ACHN (cell line): ENCODE measurements at places on chromosomes 16 and 17.

DNA sequence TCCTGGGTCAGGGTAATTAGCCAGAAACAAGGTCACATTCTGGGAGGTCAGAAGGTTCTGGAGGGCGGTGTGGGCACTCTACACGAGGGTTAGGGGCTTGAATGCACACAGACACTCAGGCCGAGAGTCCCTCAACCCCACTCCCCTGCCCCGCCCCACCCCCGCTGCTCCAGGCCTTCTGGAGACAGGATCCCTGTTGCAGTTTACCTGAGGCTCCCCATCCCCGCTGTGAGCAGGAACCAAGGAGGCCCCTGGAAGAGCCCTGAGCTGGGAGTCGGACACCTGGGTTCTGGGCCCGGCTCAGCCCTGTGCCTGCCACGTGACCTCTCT is 4.4 kb upstream of the ACTG1 start:
- no peak for DNase-seq

- DNase-seq = no peak
Observed at GRCh38 chr17:51373489-51374152, 113.3 kb downstream of the UTP18 start.

- no peak for DNase-seq
Observed at GRCh38 chr16:84791501-84791900, 28.3 kb upstream of the CRISPLD2 start.

GRCh38 chr17:27341041-27341471 is 47.1 kb downstream of the WSB1 start:
- no peak for DNase-seq

DNA sequence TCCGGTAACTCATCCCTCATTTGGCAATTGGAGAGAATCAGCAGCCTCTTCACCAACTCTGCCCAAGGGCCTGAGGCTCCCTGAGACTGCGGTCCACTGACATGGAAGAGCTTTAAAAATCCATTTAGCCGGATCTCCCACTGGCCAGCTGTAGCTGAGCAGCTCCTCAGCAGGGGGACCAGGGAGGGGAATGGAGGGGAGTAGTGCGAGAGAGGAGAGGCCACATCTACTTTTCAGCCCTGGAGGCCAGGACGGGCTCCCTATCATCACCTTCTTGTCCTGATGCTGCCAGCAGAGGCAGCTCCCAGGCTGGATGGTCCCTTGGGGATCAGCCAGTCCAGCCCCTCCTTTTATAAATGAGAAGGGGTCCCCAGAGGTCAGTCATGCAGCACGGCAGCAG is 25.0 kb upstream of the SPPL2C start:
- DNase-seq = no peak

DNA sequence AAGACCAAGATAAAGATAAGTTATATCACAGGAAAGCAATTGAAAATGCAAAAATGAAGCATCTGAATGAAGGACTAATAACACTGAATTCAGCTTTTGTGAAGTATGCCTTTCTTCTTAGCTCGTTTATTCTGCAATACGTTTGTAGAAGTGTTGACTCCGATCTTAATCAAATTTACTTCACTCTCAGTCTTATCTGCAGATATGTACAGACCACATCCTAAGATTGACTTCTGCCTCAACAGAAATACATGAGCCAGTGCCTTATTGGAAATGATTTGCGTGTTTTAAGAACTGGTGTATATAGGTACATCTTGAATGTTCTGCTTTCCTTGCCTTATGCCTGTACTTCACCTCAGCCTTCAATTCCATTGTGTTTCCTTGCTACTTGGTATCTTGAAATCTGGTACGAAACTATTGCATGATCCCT is 1.3 kb downstream of the ATF7IP2 start:
- no peak for DNase-seq

DNA sequence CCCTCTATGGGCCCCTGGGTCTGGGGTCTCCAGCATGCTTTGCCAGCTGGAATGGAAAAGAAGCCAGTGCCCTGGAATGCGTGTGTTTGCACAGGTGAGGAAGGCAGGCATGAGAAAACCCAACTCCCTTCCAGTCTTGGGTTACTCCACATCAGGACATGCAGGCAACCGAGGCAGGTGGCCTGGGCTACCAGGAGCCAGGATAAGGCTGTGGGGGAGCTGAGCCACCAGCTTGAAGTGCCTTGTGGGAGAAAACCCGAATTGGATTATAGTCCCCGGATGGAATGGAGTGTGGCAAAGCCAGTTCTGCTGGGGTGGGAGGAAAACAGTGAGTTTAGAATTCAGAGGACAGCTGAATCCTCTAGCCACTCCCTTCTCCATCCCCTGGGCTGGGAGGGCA is 7.2 kb downstream of the SRCIN1 start:
- peak; percentile 87 for DNase-seq

DNA sequence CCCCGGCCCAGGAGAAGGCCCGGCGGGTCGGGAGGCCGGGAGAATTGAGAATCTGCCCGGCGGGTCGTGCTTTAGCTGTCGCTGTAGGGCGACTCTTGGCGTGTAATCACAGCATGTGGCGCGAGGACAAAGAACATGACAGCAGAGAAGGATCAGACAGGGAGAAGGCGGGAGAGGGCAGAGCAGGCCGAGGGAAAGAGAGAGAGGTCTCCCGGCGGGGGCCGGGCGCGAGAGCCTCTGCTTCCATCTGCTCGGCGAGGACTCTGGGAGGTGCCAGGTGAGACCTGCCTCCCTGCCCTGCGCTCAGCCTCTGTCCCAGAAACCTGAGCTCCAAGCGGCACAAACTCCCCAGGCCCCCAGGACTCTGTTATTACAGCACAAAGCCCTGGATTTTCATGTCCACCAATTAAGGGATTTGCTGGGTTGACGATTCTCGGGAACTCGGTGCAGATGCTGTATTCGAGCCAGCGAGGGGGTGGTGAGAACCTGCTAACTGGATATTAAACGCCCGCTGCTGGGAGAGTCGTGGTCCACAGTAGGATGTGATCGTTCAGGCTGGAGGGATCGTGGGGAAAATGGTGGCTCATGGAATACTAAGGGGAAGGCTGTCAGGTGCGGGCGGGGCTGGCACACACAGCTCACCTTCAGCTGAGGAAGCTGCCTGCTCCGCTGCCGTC is 172.0 kb upstream of the CIBAR2 start:
- no peak for DNase-seq

DNA sequence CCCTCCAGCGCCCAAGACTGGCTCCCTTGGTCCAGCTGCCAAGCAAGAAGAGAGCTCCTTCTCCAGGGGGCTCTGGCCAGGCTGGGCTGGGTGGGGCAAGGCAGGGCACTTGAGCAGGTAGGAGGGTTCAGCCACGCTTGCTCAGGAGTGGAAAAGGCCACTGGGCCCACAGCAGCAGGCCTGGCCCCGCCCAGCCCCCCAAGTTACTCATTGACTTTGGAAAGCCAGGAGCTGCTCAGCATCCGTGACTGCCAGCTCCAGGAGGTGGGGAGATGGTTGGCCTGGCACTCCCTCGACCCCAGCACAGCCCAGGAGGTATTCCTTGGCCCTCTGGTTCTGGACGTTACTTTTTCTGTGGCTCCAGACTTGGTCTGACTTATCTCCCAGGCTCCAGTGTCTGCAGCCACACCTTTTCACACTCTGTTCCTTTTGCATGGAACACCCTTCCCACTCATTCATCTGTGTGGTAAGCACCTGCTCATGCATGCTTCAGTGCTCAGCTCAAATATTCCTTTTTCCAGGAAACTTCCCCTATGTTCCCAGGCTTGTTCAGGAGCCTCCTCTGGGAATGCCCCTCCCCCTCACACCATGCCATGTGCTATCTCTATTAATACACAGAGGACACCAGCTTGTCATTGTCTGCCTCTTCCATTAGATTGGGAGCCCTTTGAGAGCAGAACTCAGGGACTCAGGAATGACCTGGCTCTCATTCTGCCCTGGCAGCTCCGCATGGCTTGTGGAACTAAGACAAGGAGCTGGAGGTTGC is at the start of gene CDH16:
Gene CDH16, minus strand, starts transcription at position 83 of the 766 bp plus-strand sequence. CDS start 820 bp downstream, outside the sequence.
- peak; percentile 93 for DNase-seq

- peak; percentile 19 for DNase-seq
Observed at GRCh38 chr16:426115-426905, 861 bp downstream of the RAB11FIP3 start.

DNA sequence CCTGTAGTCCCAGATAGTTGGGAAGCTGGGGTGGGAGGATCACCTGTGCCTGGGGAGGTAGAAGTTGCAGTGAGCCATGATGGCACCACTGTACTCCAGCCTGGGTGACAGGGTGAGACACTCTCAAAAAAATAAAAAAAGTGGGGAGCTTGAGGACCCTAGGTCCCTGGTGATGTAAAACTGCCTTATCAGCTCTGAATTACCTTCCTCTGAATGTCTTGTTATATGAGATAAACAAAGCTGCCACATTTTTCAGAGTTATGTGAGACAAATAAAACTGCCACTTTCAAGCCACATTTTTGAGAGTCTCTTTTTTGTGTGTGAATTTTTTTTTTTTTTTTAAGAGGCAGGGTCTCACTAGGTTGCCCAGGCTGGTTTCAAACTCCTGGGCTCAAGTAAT is 32.0 kb upstream of the B4GALNT2 start:
- no peak for DNase-seq

GRCh38 chr17:55689672-55690071 is 33.0 kb downstream of the TMEM100 start:
- DNase-seq = no peak

- no peak for DNase-seq
Observed at GRCh38 chr17:61731330-61731729, 132.0 kb downstream of the BRIP1 start.

DNA sequence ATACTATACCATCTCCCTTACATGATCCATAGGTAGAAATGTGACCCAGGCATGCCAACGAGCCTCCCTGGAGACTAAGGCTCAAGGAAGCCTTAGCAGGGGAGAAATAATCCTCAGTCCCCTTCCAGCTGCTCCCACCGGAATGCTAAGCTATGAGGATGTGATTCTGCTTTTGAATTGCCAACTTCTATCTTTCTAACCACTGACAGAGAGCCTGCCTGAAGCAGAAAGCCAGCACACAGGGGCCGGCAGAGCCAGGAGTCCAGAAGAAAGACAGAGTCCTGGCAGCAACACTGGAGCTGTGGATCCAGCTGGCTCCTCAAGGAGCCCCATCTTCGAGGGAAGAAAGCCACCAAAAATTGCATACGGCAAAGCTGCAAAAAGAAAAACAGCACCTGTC is 579.6 kb upstream of the CDH5 start:
- DNase-seq = no peak

DNA sequence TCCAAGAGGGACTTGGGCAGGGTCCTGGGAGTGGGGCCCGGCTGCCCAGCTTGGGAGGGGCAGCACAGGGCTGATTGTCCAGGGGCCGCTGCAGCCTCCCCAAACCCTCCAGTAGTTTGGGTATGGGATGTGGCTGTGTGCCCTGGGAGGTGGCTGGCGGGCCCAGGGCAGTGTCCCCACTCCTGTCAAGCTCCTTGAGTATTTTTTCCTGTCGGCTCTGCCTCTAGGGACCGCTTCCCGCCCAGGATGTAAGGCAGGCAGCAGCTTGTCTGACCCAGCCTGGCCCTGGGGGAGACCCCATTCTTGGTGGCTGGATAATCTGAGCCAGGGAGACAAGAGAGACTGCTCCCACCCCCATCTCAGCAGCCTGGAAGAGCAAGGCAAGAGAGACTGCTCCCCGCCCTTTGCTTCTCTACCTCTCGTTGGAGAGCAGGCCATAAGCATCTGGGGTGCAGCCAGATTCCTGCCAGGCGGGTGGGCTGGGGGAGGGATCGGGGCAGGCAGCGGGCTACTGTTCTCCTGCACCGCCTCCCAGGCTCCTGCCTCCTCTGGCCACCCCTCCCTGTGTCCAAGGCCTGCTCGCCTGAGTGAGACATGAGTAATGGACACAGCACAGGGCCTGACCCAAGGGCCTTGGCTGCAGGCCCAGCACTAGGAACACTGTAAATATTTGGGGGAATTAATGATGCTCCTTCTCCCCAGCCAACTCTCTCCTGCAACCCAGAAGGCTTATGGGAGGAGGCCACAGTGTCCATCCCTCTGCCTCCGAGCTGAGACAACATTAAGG is 18.4 kb upstream of the ITGA3 start:
- DNase-seq = peak; percentile 90

DNA sequence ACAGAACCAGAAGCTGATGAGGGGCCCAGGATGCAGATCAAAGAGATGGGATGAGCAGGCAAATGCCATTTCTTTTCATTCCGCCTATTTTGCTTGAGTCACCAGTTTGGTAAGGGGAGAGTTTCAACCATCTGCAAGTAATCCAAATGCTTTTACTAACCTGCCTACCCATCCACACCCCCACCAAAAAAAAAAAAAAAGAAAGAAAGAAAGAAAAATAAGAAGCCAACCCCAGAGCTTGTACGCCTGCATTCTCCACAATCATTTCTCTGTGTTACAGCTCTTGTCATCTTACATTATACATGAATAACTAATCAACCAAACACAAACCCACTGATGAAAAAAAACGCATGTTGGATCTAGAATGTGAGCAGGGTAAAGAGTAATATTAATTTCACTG is 15.7 kb upstream of the MSI2 start:
- no peak for DNase-seq

GRCh38 chr16:81170824-81171223 is 67.7 kb upstream of the BCO1 start:
- DNase-seq = no peak

GRCh38 chr17:77670173-77670572 is 288.3 kb upstream of the TNRC6C start:
- no peak for DNase-seq

GRCh38 chr17:47905221-47905733 is 9.2 kb downstream of the SP2 start:
- peak; percentile 50 for DNase-seq

DNA sequence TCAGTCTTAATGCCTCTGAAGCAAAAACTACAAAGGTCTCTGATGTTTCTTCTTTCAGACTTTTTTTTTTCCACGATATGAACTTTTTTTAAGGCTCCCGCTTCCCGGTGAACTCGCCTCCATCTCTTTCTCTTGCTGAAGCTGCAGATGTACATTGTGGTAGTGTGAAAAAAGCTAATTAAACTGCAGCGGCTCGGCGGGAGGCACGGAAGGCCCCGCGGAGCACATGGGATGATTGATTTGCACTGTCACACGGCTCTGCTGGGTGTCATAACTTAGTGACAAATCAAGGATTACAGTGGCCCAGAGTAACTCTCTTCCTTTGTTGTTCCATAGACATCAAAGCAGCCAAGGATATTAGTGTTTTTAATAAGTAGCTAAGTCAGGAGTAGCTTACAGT is 196.3 kb downstream of the AXIN2 start:
- no peak for DNase-seq

DNA sequence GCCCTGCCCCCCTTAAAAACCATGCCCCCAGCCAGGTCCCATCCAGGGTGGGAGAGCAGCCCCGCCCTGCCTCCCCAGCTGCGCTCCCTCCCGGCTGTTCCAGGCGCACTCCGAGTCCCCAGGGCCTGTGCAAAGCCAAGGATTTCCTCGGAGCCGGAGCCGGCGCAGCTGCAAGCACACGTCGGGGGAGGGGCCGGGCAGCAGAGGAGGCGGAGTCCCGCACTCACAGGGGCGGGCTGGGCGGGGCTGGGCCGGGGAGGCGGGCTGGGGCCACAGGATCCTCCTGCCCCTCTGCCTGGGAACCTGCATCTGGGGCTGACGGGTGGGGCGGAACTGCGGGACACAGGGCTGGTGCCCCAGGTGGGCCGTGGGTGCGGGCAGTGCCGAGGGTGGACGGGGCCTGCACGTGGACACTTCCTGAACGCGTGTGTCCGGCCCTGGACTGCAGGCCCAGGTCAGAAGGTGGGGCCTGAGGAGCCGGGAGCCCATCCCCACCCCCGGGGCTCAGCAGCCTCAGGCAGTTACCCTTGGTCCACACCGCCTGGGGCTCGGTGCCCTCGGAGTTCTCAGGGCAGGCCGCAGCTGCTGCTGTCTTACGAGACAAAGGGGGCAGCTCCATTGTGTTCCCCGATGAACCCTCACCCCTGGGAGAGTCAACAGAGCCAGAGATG is 24.0 kb upstream of the SSTR5 start:
- DNase-seq = no peak
